Ovary (tissue), 10 donors: ENCODE measurements at places on chromosomes 2 and 18. TPM values are rescaled to one million over a fixed set of nuclear protein-coding genes. Genes with fewer than 3 reads are reported as not detected.

The ALK gene
- 0.35 TPM for total RNA-seq

The MOCOS gene
- total RNA-seq = 31.9 TPM

The DIPK1C gene
- not detected for total RNA-seq

The C2orf81 gene
- 3.8 TPM for total RNA-seq

The ELOA2 gene
- total RNA-seq = not detected

The CCDC121 gene
- 6.5 TPM for total RNA-seq

The ZNF396 gene
- 1.7 TPM for total RNA-seq

DNA sequence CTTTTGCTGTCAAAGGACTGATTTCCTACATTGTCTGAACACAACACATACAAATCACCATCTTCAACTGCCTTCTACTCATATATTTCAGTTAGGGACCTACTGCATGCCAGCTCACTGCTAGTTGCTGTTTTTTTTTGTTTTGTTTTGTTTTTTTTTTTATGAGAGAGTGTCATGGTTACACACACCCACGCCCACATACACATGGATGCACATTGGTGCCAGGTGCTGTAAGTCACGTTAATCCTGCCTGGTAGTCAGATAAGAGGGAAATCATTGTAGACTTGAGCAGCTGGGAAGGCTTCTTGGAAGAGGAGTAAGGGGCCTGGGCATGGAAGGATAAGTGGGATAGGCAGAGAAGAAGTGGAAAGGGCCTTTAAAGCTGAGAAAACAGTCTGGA is 209.9 kb downstream of the TDRD15 start:
- DNase-seq = no peak

- no peak for DNase-seq
Observed at GRCh38 chr2:133705287-133705686, 137.0 kb upstream of the NCKAP5 start.

DNA sequence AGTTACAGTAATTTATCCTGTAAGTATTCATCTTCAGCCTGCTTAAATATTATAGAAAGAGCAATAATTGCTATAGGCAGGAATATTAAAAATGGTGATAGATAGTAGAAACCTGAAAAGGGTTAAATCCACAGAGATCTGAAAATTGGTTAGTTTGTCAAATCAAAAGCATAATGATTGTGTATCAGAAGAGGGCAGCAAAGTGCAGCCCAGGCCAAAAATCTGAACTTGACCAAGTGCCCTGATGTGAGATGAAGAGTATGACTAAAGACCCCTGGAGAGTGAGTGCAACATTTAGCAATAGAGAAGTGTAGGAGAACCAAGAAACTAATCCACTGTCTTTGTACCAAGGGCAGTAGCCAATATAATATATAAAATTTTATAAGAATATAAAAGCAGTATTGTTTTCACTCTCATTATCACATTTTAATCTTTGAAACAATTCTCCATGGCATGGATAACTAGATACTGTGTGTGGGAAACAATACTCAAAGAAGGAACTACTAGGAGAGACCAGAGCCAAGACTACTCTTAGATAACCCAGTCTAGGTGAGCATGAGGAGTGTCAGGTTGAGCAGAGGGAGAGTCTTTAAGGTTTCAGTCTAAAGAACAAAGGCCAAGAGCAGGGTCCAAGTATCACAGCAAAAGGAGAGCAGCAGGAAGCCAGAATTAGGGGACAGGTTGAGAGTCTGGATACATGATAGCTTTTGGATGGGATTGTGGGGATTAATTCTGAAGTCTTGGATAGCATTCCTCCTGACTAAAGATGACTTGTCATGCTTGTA is 148.7 kb downstream of the CALCRL start:
- DNase-seq = no peak

GRCh38 chr2:121375621-121376159 is 90.7 kb upstream of the TFCP2L1 start:
- no peak for DNase-seq

GRCh38 chr2:157940024-157940423 is 63.9 kb upstream of the ACVR1 start:
- no peak for DNase-seq

- no peak for DNase-seq
Observed at GRCh38 chr2:37623971-37624900, 47.2 kb downstream of the CDC42EP3 start.

GRCh38 chr2:10162586-10163497 is 40.3 kb downstream of the RRM2 start:
- no peak for DNase-seq

DNA sequence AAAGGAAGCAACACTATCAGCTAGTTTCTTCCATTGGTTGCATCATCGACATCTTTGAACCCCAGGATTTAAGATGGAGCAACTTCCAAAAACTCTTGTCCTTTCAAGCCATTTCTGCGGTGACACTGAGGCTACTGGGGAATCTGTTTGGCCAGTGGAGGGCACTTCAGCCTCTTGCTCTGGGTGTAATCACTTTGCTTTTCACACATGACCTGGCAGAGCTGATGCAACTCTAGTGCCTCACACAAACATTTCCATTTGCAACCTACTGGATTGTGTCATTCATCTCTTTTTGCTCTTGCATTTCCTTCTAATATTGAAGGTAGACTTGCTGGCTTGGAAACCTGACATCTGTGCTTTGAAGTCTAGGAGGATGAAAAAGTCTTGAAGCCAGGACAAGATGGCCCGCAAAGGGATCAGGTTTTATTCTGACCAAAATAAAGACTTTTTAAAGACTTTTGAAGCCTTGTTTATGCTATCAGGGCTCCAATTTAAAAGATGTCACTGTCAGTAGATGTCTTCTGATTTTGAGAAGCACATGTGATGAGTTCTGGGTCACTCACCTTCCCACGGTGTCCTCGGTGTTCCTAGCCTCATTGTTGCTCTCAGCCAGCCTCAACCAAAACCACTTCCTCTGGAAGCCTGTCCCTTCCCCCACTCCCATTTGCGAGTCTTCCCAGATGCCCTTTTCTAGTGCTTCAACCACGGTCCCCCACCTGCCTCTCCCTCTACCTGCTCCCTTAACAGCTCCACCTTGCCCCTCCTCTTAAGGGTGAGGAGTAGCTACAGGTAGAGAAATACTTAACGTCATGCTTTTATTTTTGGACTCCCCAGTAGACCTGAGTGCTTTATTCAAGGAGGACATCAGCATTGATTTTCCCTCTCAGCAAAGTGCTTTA is 69.7 kb upstream of the KCNE4 start:
- DNase-seq = peak; percentile 49

GRCh38 chr2:102891296-102891695 is 129.5 kb downstream of the TMEM182 start:
- no peak for DNase-seq

- DNase-seq = no peak
Observed at GRCh38 chr2:73092146-73092783, 20.5 kb downstream of the RAB11FIP5 start.

DNA sequence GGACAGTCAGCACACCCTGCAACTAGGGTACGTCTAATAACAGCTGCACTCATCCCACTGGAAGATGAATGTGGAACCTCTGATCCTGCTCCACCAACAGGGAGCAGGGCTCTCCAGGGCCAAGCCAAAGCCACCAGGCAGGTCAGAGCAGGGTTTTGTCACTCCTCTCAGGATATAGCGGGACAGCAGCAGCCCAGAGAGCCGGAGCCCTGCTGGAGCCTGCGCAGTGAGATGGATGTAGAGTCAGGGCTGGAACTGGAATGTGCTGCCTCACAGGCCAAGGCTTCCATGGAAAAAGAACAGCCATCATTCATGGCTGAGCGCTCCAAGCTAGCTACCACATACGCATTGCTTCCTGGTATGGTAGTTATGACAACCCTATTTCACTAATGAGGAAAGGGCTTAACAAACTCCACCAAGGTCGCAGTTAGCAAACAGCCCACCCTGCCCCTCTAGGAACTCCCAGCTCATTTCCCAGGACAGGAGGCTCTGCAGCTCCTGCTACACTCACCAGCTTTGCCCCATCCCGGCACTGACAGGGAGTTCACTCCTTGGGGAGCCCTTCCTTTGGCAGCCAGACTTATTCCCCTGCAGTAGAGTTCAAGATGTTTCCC is 85.2 kb downstream of the HS1BP3 start:
- no peak for DNase-seq

GRCh38 chr2:219886615-219887014 is 259.2 kb downstream of the SLC4A3 start:
- no peak for DNase-seq

DNA sequence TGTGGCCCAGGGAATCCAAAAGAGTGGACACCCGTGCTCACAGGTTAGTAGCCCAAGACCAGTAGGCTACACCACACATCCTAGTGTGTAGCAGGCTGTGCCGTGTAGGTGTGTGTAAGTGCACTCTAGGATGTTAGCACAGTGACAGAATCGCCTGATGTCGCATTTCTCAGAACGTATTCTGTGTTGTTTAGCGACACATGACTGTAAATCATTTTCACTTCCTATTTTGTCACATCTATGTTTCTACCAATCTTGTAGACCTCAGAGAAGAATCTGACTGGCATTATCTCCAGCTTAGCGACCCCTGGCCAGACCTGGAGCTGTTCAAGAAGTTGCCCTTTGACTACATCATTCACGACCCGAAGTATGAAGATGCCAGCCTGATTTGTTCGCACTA is 45.1 kb downstream of the NTSR2 start:
- no peak for DNase-seq

DNA sequence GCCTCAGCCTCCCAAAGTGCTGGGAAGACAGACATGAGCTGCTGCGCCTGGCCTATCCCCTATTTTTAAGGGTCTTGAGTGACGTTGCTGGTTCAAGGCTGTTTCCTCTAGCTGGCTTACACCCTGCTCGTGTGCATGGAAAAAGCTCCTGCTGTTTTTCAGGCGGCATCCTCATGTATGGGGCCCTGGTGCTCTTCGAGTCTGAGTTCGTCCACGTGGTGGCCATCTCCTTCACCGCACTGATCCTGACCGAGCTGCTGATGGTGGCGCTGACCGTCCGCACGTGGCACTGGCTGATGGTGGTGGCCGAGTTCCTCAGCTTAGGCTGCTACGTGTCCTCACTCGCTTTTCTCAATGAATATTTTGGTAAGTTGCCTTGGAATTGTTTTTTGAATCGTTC is 22.0 kb upstream of the NFATC1 start:
- DNase-seq = no peak

GRCh38 chr2:168662651-168663208 is 139.7 kb upstream of the NOSTRIN start:
- DNase-seq = no peak
